NCI-H1436 treated with DMSO at 0.1 percent for 48 hours (cell line): ENCODE measurements at places on chromosomes 12 and 14.

GRCh38 chr14:33068626-33069025 is 129.9 kb downstream of the NPAS3 start:
- DNase-seq, result no peak

DNA sequence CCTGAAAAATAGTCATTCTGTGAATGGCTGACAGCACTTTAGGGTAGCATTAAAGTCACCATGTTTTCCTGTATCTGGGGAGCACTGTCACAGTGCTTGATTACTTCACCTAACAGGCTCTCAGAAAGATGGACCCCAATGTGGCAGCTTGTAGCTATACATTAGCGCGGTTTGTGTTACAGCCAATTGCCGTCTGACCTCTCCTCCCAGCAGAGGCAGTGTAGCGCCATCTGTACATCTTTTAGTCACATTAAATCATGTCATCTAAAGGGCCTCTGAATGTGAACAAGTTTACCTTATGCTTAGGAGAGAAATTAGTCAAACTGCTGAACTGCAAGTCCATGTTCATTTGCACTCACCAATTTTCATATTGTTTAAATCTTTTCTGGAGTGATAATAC is 113.7 kb downstream of the LMO3 start:
- no peak for DNase-seq

GRCh38 chr12:48998497-48999353 is 450 bp downstream of the DDN start:
- DNase-seq, result no peak

- no peak for DNase-seq
Observed at GRCh38 chr12:96350982-96351381, 49.3 kb downstream of the CDK17 start.

GRCh38 chr12:114776731-114777442 is 92.9 kb upstream of the TBX3 start:
- DNase-seq, result no peak

GRCh38 chr14:81400852-81401251 is 728 bp upstream of the STON2 start:
- DNase-seq, result no peak

DNA sequence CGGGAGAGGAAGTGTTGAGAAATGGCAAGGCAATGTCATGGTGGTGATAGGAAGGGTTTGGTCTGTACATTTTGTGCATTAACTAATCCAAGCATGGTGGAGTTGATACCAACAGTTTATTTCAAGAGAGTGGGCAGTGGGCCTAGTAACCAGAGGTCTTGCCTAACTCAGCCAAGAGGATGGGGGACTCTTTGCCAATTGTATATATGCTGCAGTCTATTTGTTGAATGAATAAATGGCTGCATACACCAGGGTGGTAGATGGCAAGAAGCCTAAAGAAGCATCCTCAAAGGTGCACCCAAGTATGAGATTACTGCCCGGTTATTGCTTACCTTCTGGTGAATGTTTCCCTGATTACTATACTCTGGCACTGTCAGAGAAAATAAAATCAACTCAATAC is 295.9 kb downstream of the ITPR2 start:
- DNase-seq, result no peak

DNA sequence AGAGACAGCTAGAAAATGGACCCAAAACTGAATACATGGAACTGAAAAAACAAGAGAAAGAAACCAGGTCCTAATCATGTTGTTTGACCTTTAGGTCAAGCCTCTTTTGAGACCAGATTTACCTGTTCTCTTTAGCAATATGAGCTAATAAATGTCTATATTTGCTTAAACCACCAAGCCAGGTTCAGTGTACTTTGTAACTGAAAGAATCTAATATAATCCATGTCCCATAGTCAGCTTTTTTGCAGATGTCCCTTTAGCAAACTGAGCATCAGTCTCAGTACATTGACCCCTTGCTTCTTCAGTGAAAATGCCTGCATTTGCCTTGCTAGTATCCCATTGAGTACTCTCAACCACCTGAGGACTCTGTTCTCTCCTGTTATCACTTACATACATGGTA is 61.7 kb downstream of the PLCZ1 start:
- DNase-seq, result no peak

DNA sequence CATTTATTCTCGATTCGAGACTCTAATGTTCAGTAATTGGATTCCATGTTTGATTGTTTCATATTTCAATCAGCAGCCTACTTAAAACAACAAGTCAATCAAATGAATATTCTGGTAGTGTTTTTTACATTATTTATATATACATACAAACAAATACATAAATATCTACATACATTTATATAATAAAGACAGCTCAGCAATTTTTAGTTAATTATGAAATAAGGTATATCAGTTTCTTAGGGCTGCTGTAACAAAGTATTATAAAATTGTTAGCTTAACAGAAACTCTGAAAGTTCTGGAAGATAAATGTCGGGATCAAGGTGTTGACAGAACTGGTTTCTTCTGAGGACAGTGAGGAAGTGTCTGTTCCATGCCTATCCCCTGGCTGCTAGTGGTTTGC is 105.9 kb downstream of the MGST1 start:
- no peak for DNase-seq

- DNase-seq, result no peak
Observed at GRCh38 chr12:119684711-119685369, 16.9 kb downstream of the PRKAB1 start.

GRCh38 chr14:90665321-90666000 is 150.8 kb downstream of the TTC7B start:
- no peak for DNase-seq
